ENCODE measurements at places on chromosomes 6 and 20. TPM values are rescaled to one million over a fixed set of nuclear protein-coding genes. Genes with fewer than 3 reads are reported as not detected.
A peak's percentile ranks its signal among the peaks of the same experiment; 100 is the strongest.

Gene DEFB132
- total RNA-seq, result not detected

Gene C20orf202
- 0.24 TPM for total RNA-seq

Gene CDC40
- total RNA-seq, result 14.6 TPM

Gene MLN
- not detected for total RNA-seq

Gene ETV7
- total RNA-seq, result not detected

- DNase-seq, result no peak
- H3K4me1 ChIP-seq, result no peaks in the 10 kb centered on the region
- H3K4me3 ChIP-seq, result no peak overlapping the region
- H3K27me3 ChIP-seq, result no peaks in the 10 kb centered on the region
- no peaks in the 10 kb centered on the region for H3K36me3 ChIP-seq
- no peak overlapping the region for H3K27ac ChIP-seq
These were observed 235.1 kb upstream of the FOXQ1 start for GRCh38 chr6:1076531-1077459.

DNA sequence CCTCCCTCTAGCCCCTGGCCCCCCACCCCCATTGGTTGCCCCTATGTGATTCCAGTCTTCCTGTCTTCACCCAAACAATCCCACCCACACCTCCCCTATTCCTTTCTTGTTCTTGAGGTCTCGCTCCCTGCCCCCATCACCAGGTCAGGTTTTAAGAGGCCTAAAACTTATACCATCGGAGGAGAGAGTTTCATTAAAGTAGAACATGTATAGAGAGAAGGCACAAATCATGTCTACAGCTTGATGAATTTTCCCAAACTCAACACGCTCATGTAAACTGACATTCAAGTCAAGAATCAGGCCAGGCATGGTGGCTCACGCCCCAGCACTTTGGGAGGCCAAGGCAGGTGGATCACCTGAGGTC, 44.5 kb downstream of the TGM2 start:
- no peak overlapping the region for H3K4me3 ChIP-seq
- no peaks in the 10 kb centered on the region for H3K27me3 ChIP-seq
- H3K4me1 ChIP-seq, result no peaks in the 10 kb centered on the region
- no peak overlapping the region for H3K27ac ChIP-seq
- no peak for DNase-seq
- H3K36me3 ChIP-seq, result no peaks in the 10 kb centered on the region

DNA sequence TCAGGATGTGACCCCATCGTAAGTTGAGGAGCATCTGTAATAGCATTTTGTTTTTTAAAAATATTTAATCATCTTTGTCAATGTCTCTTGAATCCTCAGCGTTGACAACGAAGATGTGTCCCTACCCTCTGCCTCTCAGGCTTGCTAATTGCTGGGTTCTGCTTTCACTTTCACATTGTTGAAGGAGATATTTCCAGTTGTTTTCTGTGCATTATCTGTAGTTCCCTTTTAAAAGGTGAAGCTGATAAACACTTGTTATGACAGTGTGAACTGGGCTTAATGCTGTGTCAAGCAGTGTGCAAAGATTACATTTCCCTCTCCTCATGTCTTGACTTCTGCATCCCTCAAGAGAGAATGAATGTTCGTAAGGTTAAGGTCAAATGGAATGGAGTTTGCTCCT, 54.9 kb downstream of the CSE1L start:
- H3K27me3 ChIP-seq, result no peaks in the 10 kb centered on the region
- no peak overlapping the region for H3K4me3 ChIP-seq
- no peak overlapping the region for H3K27ac ChIP-seq
- no peaks in the 10 kb centered on the region for H3K36me3 ChIP-seq
- no peaks in the 10 kb centered on the region for H3K4me1 ChIP-seq

DNA sequence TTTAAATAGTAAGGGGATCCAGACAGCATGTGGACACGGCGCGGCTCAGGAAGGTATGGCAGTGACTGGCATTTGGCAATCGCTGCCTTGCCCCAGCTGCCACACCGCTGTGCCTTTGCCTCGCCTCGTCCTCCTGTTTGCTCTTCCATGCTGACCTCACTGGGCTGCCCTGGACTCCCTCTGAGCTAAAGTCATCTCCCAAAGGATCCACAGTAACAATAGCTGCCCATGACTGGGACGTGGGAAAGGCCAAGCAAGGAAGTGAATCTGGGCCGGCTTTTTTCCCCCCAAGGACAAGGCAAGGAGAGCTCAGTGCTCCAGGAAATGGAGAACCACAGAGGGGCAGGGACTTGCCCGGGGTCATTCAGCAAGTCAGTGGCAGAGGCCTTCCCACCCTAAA, 48.1 kb downstream of the JPH2 start:
- H3K27ac ChIP-seq, result peak overlapping the region; percentile 93
- H3K27me3 ChIP-seq, result no peaks in the 10 kb centered on the region
- no peaks in the 10 kb centered on the region for H3K36me3 ChIP-seq
- no peak overlapping the region for H3K4me3 ChIP-seq
- DNase-seq, result no peak

DNA sequence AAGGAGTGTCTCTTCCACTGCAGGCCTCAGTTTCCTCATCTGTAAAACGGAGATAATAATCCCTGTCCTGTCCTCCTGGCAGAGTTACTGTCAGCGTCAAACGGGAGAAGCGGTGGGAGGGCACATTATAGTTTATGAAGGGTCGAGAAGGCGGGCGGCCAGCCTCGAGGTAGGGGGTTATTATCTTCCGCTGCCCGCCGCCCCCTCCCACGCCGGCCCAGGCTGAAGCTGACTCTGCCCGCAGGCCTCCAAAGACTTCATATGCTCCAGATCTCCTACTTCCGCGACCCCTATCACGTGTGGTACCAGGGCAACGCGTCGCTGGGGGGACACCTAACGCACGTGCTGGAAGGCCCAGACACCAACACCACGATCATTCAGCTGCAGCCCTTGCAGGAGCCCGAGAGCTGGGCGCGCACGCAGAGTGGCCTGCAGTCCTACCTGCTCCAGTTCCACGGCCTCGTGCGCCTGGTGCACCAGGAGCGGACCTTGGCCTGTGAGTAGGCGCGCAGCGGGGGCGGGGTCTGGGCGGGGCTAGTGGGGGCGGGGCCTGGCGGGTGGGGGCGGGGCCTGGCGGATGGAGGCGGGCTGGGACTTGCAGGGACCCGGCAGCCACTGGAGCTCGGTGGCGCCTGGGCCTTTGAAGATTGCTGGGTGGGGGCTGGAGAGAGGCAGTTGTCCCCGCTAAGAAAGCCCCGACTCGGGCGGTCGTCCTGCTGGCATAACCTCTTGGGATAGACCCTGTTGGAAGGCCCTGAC, 2.8 kb downstream of the PROCR start:
- H3K27me3 ChIP-seq, result no peaks in the 10 kb centered on the region
- H3K27ac ChIP-seq, result no peak overlapping the region
- H3K4me3 ChIP-seq, result no peak overlapping the region
- H3K36me3 ChIP-seq, result no peaks in the 10 kb centered on the region

- H3K27ac ChIP-seq, result no peak overlapping the region
- no peaks in the 10 kb centered on the region for H3K27me3 ChIP-seq
- H3K4me1 ChIP-seq, result no peaks in the 10 kb centered on the region
- H3K36me3 ChIP-seq, result no peaks in the 10 kb centered on the region
- H3K4me3 ChIP-seq, result no peak overlapping the region
These were observed 67.3 kb downstream of the STK35 start for GRCh38 chr20:2168946-2169345.

- DNase-seq, result no peak
- no peaks in the 10 kb centered on the region for H3K4me1 ChIP-seq
- H3K27me3 ChIP-seq, result no peaks in the 10 kb centered on the region
These were observed 37.1 kb downstream of the GINS1 start for GRCh38 chr20:25444556-25444955.

- H3K4me3 ChIP-seq, result no peak overlapping the region
- no peak overlapping the region for H3K27ac ChIP-seq
- no peaks in the 10 kb centered on the region for H3K27me3 ChIP-seq
- no peak for DNase-seq
These were observed 88.4 kb downstream of the HACE1 start for GRCh38 chr6:104771258-104771832.
